ENCODE measurements at places on chromosomes 6 and 20. TPM values are rescaled to one million over a fixed set of nuclear protein-coding genes. Genes with fewer than 3 reads are reported as not detected.

The LRRC73 gene
- 0.54 TPM for total RNA-seq

The NRSN1 gene
- not detected for total RNA-seq

The TP53TG5 gene
- not detected for total RNA-seq

The SLC26A8 gene
- total RNA-seq = not detected

The PCK1 gene
- total RNA-seq = not detected

The FAM209B gene
- not detected for total RNA-seq

The CST1 gene
- not detected for total RNA-seq

The TMC2 gene
- not detected for total RNA-seq

The SGK2 gene
- total RNA-seq = 2.7 TPM

The DST gene
- total RNA-seq = 640 TPM

The TRIM15 gene
- total RNA-seq = not detected

The RSPH9 gene
- 2.4 TPM for total RNA-seq

The RIPOR2 gene
- 22.8 TPM for total RNA-seq

The LINC00237 gene
- not detected for total RNA-seq

The KIFC1 gene
- total RNA-seq = 7.5 TPM

The FOXQ1 gene
- total RNA-seq = not detected

The SALL4 gene
- total RNA-seq = not detected

The GABRR1 gene
- not detected for total RNA-seq

The FAM83C gene
- total RNA-seq = 0.33 TPM

The TMEM74B gene
- not detected for total RNA-seq

The SNAI1 gene
- total RNA-seq = not detected

The AGER gene
- 5.7 TPM for total RNA-seq

The OPN5 gene
- total RNA-seq = not detected

The TAP2 gene
- 24.7 TPM for total RNA-seq

The TREM1 gene
- total RNA-seq = not detected

The TMEM244 gene
- not detected for total RNA-seq

The TCP11 gene
- 1.6 TPM for total RNA-seq

The SNAP91 gene
- under 0.01 TPM for total RNA-seq

The GPLD1 gene
- total RNA-seq = 0.33 TPM

The VGLL2 gene
- not detected for total RNA-seq

The CD83 gene
- total RNA-seq = 1.2 TPM

The CLDN20 gene
- not detected for total RNA-seq

The OR2H2 gene
- total RNA-seq = not detected

The PAK5 gene
- not detected for total RNA-seq

The SEL1L2 gene
- total RNA-seq = not detected

The RAET1L gene
- 0.22 TPM for total RNA-seq
